Substantia nigra (tissue), 51 donors: ENCODE measurements at places on chromosomes 4 and X.

DNA sequence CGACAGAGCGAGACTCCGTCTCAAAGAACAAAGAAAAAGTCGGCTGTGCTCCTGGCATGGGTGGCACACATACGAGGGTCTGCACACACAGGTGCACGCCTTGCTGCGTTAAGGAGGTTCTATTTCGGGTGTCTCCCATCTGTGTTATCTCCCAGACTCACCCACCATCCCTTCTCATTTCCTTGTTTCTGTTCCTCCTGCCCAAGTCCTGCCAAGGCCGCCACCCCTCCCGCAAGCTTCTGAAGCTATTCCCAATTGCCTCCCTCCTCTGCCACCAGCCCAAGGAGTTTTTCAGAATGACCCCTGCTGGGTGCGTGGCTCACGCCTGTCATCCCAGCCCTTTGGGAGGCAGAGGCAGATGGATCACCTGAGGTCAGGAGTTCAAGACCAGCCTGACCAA is 6.0 kb upstream of the IL3RA start:
- peak; percentile 3 for DNase-seq

DNA sequence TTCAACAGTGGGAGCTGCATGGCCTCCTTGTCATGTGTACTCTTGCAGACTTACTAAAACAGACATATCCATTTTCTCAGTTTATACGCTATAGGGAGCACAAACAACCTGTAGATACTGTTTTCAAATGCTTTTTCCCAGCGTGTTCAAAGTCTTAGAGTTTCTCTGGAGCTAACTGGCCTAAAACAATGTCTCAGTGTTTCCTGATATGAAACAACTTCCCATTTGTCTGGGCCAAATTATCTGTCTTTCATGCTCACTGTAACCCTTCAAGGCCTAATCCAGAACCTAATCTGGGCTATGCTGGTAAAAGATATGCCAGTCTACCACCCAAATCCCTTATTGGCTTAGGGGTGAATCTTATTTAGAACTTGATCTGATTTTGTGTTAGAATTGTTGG is 38.8 kb downstream of the RAB40A start:
- DNase-seq: no peak

DNA sequence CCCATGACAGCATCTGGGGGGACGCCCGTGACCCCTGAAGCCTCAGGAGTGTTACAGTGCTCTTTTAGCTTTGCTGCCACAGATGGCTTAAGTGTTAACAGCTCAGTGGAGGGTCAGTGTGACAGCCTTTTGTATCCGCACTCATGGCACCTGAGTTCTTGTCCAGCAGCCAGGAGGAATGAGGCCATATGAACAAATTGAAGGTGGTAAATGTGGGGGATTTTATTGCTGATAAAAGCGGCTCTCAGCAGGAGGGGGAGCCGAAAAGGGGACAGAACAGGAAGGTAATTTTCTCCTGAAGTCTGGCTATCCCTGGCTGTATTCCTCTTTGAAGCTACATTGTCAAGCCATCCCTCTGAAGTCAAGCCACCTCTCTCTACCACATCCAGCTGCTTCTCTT is 441.0 kb downstream of the RAPGEF2 start:
- DNase-seq: no peak

- no peak for DNase-seq
These were observed 34.2 kb downstream of the TENM3 start for GRCh38 chr4:182277377-182277776.

GRCh38 chr4:182301736-182302135 is 58.5 kb downstream of the TENM3 start:
- DNase-seq: no peak

DNA sequence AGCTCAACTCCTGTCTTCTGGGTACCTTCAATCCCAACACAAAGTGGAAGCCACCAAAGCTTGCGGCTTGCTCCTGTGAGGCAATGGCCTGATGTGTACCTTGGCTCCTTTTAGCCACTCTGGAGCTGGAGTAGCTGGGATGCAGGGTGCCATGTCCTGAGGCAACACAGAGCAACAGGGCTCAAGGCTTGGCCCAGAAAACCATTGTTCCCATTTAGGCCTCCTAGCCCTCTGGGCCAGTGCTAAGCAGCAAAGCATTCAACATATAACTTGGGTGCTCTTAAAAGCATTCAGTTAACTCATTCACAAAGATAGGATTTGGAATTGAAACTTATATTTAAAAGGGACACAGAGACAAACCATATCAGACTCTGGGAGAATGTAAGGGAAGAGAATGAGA is 194.5 kb upstream of the ARHGEF9 start:
- DNase-seq: no peak

DNA sequence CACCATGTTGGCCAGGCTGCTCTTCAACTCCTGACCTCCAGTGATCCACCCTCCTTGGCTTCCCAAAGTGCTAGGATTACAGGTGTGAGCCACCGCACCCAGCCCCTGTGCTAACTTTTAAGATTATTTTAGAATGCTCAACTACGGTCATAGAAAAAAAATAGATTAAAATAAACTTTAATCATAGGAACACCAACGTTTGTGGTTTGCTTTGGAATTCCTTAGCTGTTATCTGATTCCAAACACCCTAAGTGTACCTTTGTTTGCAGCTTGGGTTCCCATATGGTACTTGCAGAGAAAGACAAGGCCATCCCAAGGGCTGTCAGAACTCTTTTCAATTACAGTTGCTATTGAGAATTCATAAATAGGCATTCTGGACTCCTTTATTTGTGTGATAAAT is 90.1 kb upstream of the EFHC2 start:
- DNase-seq: no peak

- DNase-seq: peak; percentile 5
These were observed 103.4 kb downstream of the PDGFRA start for GRCh38 chr4:54332542-54332941.

DNA sequence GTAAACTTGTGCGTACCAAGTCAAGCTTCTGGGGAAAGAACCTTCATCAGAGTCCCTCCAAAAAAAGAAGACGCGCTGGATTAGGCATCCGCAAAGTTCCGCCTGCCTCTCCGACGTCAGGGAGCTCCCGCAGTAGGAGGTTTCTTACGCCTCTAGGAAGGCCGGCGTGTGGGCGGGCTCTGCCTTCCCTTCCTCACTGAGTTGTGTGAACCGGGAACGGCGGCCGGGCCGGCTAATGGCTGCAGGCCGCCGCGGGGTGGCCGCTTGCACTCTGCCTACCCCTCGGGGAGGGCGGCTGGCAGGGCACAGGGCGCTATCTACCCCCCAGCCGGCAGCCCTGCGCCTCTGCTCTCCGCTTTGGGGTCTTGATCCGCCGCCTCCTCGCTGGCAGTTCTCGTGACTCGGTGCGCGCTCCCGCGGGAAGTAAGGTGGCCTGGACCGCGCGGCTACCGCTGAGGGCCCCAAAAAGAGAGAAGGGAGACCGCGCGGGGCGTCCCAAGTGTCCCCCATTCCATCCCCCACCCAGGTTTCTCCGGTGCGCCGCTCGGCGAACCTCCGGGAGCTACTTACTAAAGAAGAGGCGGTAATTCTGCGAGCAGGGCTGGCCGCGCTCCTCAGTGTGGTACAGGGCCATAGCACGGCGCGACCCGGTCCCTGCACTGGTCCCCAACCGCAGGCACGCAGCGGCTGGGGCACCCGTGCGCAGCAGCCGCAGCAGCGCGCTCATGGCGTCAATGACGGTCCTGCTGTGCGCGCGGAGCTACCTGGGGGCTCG is at the start of gene PPA2:
TSS of gene PPA2 (minus strand) at position 739 of the 775 bp plus-strand sequence. CDS start at position 727, 12 bp downstream.
- DNase-seq: peak; percentile 73

DNA sequence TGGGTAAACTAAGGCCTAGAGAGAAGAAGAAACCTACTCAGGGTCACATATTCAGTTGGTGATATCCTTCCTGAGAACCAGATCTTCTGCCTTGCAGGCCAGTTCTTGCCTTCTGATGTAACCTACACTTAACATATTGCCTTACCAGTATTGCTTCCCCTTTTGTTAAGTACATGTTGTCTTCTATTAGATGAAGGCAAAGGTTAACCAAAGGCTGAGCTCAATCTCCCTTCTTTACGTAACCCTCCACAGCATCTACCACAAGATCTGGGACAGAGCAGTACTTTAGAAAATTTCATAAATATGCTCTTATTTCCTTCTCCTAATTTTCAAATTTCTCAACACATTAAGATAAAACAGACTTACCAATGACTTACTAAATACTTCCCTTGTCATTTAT is 474.4 kb downstream of the SH2D1A start:
- DNase-seq: no peak
